B cell (primary cell): ENCODE measurements at places on chromosomes 5 and 9. TPM values are rescaled to one million over a fixed set of nuclear protein-coding genes. Genes with fewer than 3 reads are reported as not detected.

PCDHGB6 gene
- 2.1 and 2.2 TPM in 2 replicates for total RNA-seq

PRRX2 gene
- not detected in 2 replicates for total RNA-seq

LRRC19 gene
- not detected in 2 replicates for total RNA-seq

PRDM9 gene
- total RNA-seq: not detected in 2 replicates

GRXCR2 gene
- not detected in 2 replicates for total RNA-seq

EGR1 gene
- 12.9 and 13.7 TPM in 2 replicates for total RNA-seq
